ENCODE measurements at places on chromosomes 7 and 10. TPM values are rescaled to one million over a fixed set of nuclear protein-coding genes. Genes with fewer than 3 reads are reported as not detected.

DNA sequence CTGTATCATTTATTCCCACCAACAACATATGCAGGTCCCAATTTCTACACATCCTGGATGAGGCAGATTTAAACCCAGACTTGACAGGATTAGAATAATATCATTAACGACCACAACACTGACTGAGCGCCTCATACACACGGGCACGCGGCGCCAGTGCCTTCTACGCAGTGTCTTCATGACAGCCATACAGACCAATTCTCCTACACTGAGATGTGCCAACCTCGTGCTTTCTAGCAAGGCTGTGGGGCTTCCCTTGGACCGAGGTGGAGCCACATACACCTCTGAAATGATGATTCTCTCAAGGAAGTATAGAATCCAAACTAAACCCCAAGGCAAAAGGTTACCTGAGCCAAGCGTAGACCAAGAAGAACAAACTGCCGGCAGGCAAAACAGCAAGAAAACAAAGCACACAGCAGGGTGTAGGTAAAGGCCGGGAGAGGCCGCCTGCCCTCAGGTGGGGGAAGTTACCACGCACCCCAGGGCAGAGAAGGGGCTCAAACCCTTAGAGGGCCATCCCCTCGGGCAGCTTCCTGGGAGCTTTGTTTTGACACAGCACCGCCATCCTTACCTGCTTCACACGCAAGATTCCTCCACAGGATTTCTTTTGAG is 75.8 kb downstream of the DLG5 start:
- DNase-seq: no peak

GRCh38 chr10:58868736-58869435 is 307.6 kb upstream of the PHYHIPL start:
- no peak for DNase-seq

DNA sequence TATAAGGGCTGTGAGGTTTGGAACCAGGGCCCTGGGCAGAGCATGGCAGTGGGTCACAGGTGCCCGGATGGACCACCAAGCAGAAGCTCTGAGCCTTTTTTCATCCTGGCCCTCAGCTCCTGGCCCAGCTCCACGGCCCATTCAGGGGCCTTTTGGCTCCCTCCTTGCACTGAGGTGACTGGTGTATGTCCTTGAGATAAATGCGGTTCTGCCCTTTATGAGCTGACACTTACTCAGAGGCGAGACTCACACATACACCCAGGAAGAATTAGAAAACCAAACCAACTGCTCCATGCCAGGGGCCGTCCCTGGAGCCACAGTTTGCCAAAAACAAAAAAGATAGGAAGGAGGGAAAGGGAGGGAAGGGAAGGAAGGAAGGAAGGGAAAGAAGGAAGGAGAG is 49.7 kb downstream of the CUZD1 start:
- no peak for DNase-seq

HOXA10 gene
- not detected for total RNA-seq

DNA sequence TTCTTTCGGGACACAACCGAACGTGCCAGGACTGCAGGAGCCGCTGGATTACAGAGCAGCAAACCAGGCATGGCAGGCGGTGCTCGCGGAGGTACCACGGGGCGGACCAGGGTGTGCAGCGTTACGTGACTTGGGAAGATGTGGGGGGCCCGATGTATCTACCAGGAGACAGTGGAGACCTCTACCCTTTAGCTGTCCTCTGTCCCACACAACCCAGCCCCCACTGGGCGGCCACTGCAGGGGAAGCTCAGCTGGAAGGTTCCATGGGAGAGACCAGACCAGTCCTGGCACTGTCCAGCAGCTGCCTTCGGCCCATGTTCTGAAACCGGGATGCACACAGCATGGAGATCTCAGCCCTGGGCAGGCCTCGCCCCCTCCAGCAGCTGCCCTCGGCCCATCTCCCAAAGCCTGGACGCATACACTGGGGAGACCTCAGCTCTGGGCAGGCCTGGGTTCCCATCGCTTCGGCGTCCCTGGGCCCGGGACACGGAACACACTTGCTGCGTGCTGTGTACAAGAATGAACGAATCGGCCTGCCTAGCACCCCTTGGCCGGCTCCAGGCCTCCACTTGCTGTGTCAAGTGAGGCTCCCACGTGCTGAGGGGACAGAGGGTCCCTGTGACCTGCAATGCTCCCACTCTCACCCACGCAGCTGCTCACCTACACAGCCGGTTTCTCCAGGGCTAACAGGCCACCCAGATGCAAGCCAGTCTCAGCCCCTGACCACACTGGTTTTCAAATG is 177.4 kb downstream of the ELFN1 start:
- no peak for DNase-seq
